Stimulated activated CD8-positive, alpha-beta memory T cell treated with anti-CD3 and anti-CD28 coated beads, Interleukin-4, amount 100 ng/mL, for 4 hours (primary cell): ENCODE measurements at places on chromosomes 1 and 21.

DNA sequence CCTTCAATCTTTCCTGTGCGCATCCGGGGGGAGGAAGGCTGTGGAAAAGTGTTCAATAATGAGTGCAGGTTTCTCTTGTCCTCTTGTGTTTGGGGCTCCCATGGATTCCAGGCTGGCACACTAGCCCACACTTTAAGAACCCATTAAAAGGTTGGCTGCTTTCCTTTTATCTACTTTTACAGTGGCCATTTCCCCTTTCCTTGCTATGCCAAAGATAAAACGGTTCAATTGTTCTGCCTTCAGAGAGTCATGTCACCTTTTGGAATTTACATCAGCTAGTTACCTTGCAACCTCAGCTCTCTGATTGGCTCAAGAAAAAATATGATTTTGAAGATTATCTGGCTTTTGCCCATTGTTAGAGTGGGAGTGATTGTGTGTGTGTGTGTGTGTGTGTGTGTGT, 182.3 kb downstream of the SDCCAG8 start:
- DNase-seq = no peak

GRCh38 chr1:17118268-17118667, 983 bp downstream of the PADI2 start:
- no peak for DNase-seq

- no peak for DNase-seq
Observed at GRCh38 chr1:92505015-92505692, 18.4 kb upstream of the GFI1 start.

DNA sequence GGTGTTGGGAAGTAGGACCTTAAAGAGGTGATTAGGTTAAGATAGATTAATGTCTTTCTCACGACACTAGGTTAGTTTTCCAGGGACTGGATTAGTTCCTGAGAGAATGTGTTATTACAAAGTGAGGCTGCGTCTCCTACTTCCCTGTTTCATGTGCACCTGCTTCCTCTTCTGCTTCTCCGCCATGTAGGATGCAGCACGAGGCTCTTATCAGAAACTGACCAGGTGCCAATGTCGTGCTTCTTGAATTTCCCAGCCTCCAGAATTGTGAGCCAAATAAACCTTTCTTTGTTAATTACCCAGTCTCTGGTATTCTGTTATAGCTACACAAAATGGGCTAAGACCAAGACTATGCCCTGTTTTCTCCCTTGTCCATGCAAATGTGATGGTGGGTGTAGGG, 152.2 kb upstream of the LMO4 start:
- DNase-seq = no peak

DNA sequence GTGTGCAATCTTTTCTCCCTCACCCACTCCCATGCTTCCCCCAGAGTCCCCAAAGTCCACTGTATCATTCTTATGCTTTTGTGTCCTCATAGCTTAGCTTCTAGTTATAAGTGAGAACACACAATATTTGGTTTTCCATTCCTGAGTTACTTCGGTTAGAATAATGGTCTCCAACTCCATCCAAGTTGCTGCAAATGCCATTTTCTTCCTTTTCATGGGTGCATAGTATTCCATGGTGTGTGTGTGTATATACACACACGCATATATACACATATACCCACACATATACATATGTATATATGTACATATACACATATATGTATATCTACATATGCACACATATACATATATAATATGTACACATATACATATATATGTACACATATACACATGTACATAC, 69.3 kb downstream of the ERG start:
- DNase-seq = no peak

DNA sequence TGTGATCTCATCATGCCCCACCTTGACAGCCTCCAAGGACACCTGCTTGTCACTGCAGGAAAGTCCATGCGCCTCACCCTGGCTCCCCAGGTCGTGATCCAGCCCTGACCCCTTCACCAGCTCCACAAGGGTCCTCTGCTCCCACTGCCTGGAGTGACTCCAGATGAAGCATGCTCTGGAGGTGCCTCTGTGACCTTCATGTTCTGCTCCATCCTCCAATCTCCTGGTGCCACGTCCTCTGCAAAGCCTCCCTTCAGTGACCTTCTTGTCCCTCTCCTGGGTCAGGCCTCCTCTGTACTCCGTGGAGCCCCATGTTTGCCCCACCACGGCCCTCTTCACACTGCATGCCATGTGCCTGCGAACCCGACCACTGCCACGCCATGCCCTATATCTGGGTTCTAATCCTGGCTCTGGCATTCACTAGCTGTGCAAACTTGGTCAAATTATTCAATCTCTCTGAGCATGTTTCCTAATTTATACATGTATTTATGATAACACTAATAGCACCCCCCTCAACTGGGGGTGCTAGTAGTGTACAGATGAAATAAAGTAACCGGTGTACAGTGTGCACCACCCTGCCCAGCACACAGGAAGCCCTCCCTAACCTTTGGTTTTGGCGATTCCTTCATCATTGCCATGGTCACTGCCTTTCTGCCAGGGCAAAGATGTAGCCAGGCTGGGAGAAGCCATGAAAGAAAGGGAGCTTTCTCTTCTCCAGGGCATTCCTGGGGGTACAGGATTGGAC, 77.4 kb downstream of the STUM start:
- DNase-seq = no peak

DNA sequence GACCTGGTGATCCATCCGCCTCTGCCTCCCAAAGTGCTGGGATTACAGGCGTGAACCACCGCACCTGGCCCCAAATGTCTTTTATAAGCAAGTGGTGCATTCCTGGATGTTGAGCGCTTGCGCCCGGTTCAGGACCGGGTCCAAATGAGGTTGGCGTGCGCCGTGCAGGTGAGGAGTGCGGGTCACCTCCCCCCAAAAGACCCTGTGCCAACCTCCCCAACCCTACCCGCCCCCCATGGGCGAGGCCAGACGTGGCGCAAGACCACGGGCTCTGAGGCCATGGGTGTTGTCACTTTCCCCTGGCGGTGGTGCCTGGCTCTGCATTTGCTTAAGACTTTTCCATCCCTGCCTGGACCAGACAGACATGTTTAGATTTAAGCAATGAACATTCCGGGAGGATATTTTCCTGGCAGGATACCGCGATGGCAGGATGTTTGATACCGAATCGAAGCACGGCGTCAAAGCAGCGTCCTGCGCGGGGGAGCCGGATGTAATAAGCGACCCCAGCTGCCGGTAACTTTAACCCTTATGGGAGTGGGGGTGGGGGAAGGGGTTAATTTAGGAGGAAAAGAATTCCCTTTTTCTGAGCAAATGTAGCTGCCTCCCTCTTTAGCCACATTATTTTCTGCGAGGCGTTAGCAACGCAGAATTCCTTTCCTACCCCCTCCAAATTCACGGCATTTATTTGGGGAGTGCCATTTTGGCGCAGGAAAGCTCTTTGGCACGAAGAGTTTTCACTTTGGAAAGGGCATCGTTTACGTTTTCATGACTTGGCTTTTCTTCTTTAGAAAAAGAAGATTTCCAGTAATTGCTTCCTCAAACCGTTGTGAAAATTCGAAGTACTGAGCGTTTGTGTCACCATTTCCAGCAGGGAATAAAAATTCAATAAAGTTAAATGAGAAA, 27.8 kb upstream of the RNF187 start:
- DNase-seq = no peak

GRCh38 chr1:73759011-73759410, 439.0 kb downstream of the LRRIQ3 start:
- DNase-seq = no peak
